ENCODE measurements at places on chromosomes 16 and 17.

- DNase-seq, result no peak
Observed at GRCh38 chr17:50289278-50289677, 15.0 kb downstream of the TMEM92 start.

DNA sequence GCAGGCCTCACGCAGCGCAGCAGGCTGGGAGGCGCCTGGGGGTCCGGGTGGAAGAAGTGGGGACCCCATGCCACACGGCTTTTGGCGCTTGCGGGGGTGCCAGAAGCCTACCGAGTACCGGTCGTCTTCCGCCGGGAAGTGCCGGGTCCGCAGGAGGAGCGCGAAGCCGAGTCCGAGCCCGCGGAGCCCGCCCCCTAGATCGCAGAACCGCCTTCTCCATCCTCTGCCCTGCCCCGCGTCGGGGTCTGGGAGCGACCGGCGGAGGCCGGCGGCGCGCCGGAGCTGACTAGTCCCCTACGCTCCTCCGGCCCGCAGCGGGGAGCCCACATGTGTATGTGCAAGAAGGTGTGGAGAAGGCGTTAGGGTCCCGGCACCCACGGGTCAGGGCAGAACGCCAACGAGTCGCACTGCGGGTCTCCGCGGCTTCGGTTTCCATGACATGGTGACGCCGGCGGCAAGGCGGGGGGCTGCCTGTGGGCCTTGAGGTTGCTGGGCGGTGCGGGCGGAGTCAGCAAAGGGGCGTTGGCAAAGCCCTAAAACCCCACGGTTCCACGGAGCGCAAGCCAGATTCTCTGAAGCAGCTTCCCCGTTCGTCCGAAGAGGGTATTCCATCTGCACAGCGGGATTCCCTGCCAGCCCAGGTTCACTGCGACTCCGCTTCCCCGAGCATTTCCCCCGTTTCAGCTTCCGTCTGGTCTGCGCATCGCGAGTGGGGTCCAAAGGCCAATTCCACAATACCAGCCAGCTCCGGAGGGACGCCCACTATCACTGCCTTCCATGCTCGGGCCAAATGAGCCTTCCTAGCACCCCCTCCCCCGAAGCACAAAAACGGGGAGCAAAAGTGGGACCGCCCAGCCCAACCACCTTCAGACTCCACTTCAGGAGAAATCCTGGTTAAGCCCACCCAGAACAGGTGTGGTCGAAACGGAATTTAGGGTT lies 2.3 kb upstream of the LHX1 start:
- peak; percentile 76 for DNase-seq

DNA sequence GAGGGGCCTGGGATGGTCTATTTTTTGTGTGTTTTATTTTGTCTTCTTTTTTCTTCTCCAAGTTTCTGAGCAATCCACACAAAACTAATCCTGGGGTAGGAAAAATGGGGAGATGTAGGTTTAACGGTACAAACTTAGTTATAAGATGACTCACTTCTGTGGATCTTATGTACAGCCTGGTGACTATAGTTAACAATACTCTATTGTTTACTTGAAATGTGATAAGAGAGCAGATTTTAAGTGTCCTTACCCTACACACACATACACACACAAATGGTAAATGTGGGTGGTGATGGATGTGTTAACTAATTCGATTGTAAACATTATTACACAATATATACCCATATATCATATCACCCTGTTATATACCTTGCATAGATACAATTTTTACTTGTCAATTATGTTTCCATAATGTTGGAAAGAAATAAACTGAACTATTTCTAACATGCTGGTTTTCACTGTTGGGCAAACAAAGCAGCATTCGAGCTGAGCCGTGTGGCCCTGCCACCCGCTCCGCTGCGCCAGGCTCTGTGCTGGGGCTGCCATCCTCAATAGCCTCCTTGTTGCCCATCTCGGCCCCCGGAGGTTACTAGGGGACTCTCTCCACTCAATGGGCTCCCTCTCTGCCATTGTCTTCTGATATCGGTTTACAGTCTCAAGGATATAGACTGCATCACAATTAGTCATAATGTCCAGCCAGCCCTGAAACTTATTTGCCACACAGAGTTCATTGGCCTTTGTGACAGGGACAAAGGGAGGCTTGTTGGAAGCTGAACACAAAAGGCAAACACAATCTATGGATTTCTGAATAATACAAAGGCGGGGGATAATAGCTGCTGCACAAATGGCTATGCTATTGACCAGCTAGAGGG lies 380.3 kb upstream of the MAF start:
- DNase-seq, result no peak

- no peak for DNase-seq
Observed at GRCh38 chr17:38958756-38959155, 8.4 kb downstream of the FBXO47 start.

- no peak for DNase-seq
Observed at GRCh38 chr16:75733305-75734211, 7.3 kb upstream of the CPHXL start.

DNA sequence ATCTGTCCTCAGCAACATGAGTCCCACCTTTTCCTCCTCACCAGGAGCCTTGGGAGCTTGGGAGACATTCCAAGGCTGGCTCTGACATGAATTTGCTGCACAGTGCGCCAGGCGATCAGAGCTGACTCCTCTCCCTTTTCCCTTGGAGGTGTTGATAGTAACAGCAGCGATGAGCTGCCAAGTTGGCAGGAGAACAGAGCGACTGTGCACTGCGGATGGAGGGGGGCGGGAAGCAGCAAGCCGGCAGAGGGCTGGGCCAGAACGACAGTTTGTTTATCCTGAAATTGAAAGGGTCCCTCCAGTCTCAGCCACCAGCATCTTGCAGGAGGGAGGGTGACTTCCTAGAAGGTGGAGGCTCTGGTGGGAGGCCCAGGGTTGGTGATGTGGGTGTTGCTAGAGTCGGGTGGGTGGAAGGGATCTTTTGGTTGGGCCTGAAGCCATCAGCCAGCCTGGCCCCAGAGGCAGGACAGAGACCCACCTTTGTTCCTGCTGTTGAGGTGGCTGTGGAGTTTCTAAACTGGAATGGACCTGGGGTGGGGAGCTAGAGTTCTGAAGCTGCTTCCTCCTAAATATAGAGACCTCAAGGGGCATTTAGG lies 22.5 kb upstream of the DYNLL2 start:
- no peak for DNase-seq

DNA sequence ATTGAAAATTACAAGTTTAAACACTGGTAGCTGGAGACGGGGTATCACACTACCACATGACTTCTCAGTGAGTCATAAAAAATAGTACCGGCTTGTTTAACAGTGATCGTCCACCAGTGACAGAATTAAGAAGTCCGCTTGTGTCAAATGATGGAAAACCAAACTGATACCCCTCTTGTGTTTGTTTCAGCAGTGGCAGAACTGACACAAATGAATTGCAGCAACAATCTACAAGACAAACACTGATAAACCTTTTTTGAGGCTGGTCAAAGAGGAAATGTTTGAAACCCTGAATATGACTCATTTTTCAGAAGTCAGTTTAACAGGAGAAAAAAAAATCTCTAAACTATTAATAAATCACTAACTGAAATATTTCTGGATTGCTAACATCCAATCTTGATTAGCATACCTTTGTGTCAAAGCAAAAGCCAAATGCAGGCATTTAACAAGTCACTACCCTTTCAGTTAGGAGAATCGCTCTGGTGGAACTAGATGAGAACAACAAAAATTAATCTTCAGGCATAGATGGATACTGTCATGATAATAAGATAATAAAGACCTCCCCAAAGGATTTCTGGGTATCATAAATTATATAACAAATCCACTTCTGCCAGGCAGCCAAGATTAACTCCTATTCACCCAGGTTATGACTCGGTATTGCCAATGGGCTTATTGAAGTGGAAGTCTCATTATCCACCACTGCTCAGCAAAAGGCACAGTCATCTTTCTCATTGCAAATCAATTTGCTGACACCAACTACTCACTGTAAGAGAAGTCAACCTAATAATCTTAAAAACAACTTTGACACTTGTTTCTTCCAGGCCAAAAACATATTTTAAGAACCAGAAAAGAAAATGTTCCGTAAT lies 20.8 kb downstream of the DCUN1D3 start:
- peak; percentile 84 for DNase-seq
